HFFc6 (cell line): ENCODE measurements at places on chromosomes 4 and X.

- DNase-seq = no peak
Measured at GRCh38 chr4:1624519-1624910, 59.6 kb downstream of the FAM53A start.

DNA sequence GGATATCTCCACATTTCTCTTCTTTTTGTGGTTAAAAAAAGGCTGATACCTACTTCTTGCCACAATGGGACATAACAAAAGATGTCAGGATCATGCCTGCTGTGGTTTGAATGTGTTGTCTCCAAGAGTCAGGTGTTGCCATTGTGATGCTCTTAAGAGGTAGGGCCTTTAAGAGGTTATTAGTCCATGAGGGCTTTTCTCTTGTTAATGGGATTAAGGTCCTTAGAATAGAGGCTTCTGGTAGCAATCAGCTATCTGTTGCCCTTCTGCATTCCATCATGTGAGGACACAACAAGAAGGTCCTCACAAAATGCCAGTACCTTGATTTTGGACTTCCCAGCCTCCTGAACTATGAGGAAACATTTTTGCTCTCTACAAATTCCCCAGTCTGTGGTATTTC is 191.4 kb downstream of the GBA3 start:
- no peak for DNase-seq

- no peak for DNase-seq
Measured at GRCh38 chr4:54542540-54543041, 115.2 kb upstream of the KIT start.

- DNase-seq = peak; percentile 67
Measured at GRCh38 chr4:122873821-122874593, 47.4 kb downstream of the FGF2 start.

- DNase-seq = no peak
Measured at GRCh38 chr4:133000012-133000411, 149.1 kb upstream of the PCDH10 start.

- no peak for DNase-seq
Measured at GRCh38 chrX:155009994-155010472, 12.5 kb downstream of the F8 start.

- no peak for DNase-seq
Measured at GRCh38 chr4:158778712-158779111, 9.9 kb downstream of the FNIP2 start.

- DNase-seq = no peak
Measured at GRCh38 chr4:11218692-11219091, 210.0 kb downstream of the HS3ST1 start.

DNA sequence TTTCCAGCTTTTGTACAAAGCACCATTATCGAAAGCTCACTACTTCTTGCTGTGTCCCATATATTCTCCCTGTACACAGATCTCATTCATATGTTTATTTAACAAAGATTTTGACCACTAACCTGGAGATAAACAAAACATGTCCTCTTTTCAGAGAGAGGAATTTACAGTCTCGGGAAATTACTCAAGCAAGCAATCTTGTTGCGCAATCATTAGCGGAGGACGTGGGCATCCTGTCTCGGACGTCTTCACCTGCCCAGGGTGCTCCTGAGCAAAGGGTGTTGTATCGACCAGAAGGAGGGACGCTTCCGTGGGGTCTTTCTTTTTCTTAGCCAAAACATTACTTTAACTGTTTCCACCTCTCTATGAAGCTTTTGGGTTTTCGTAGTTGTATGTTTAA is 66.5 kb upstream of the CLCN4 start:
- DNase-seq = no peak

DNA sequence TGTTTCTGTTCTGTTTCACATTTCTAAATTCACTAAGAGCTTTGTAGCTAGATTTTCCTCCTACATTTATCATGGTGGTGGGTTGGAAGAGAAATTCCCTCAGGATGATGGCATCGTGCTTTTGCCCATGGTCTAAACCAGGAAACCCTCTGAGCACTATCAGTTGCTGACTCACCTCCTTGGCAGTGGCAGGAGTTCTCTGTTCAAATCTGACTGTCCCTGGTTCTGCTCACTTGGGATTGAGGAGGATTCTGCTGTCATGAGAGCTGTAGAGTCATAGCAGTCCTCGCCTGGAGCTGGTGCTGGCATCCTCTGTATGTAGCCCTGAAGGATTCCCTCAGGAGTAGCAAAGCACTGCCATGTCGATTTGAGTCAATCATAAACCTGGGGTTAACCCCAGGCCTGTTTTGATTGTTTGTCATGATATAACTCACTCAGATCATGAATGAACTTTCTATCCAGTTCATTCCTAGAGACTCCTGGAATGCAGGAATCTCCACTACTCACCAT is 9.4 kb downstream of the TEX13A start:
- DNase-seq = no peak

GRCh38 chr4:141058591-141059512 is 74.4 kb downstream of the RNF150 start:
- peak; percentile 83 for DNase-seq

DNA sequence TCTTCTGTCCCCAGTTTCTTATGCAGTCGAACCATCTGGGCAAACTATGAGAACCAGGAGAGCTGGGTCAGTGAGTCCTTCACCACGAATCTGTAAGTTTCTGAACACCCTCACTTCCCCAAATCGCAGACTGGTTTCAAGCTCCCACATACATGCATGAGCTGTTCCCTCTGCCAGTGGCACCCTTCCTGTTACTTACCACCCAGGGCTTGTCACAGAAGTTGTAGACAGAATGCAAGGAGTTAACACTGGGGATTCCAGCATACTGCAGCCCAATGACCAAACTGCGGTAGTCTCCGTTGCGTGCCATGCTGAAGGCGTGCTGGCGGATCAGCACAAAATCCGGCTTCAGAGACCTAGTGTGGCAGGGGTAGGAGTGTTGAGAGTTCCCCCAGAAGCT is 14.6 kb downstream of the SYN1 start:
- no peak for DNase-seq
